ENCODE measurements at places on chromosomes 5 and 9.

DNA sequence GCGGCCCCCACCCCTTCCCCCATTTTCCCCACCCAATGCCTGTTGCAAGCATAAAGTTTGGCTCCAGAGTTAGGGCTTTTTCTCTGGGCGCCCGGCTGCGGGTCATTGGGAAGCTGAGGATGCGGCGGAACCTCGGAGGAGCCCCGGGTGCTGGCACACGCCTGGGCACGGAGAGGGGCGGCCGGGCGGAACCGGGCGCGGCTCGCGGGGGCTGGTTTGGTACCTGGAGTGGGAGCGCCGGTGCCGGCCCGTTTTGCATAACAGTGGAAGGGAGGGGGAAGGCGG is 1.2 kb downstream of the PPARGC1B start:
- DNase-seq = no peak

- no peak for DNase-seq
These were observed 18.1 kb downstream of the SLC1A1 start for GRCh38 chr9:4508246-4508906.

GRCh38 chr5:124654418-124654817 is 92.0 kb downstream of the ZNF608 start:
- DNase-seq = no peak

DNA sequence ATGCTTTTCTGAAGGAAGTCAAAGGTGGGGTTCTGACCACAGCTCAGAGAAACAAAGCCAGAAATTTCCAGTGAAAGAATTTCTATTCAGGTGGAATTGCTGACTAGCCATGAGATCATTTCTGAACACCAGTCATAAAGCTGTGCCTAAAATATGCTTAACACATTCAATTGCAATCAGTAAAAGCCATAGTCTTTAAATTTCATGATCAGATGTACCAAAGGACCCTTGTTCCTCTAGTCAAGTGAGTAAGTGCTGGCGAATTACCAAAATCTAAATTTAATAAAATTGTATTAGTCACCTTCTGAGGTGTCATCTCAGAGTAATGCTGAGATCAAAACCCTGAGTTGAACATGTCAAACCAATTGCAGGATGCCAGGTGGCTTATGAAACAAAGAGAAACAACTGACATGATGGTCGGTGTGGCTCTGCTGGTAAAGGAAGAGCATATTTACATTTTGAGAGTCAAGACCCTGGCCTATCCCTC is 334.2 kb upstream of the CCNH start:
- no peak for DNase-seq

GRCh38 chr5:174596429-174596828 is 128.0 kb upstream of the MSX2 start:
- DNase-seq = no peak

- DNase-seq = no peak
These were observed 24.3 kb upstream of the FAT2 start for GRCh38 chr5:151615431-151615830.

- DNase-seq = peak; percentile 55
These were observed 39.6 kb downstream of the C5orf15 start for GRCh38 chr5:133928587-133929393.

DNA sequence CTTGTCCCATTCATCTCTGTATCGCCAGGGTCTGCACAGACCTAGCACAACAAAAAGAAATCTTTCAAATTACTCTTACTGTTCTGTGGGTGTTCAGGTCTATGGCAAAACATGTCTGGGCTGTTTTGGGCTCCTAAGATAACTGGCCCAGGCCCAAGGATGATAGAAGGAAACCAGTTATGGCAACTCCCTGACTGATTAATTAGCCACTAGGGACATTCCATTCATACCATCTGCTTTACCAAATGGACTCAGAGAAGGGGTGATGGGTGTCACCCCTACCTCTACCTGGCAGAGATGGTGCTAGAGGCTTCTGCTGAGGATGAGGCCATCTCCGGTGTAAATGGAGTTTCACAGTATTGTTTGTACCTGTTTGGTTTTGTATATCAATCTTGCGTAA is 1.9 kb downstream of the SLC31A2 start:
- no peak for DNase-seq

DNA sequence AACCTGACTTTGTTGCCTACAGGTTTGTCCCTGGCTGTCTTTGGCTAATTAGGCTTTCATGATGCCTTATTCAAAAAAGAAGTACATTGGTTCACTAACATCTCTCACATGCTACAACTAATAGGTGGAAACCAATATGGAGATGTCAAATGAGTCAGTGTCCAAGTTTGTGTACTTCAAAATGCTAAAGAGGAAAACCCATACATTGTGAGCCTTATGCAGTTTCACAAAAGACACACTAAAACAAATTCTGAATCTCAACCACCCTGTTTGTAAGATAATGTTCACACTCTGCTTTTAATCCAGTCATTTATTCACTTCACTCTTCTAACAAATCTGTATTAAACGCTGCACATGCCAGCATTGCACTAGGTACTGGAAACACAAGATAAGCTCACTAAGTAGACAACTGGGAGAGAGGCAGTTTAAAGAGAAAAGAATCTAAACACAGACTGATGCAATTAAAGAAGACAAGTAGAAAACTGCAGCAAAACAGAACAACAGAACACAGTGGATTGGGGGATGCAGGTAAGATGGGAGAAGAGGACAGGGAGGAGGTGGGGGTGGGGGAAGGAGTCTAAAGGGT is 104.1 kb downstream of the DROSHA start:
- no peak for DNase-seq

DNA sequence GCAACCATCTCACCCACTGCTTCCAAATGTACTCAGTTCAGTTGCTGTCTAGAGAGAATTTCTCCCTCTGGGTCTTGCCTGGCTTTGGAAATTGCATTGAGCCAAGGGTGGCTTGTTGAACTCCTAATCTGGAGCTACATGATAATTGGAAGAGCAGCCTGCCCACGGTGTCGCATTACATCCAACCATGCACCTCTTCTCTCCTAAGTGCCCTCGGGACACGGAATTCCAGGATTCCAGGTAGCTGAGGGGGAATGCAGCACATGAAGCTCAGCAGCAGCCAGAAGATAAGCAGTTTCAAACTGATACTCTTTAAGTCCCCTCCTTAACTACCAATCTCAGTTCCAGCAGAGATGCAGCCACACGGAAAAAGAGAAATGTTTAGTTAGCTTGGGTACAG is 509.4 kb upstream of the KLF4 start:
- DNase-seq = no peak

DNA sequence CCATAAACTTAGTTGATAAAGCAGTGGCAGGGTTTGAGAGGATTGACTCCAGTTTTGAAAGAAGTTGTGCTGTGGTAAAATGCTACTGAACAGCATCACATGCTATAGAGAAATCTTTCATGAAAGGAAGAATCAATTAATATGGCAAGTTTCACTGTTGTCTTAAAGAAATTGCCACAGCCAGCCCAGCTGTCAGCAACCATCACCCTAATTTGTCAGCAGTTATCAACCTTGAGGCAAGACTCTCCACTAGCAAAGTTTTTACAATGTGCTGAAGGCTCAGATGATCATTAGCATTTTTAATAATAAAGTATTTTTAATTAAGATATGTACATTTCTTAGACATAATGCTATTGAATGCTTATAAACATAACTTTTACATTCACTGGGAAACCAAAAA is 101.0 kb upstream of the SH3GL2 start:
- DNase-seq = no peak

DNA sequence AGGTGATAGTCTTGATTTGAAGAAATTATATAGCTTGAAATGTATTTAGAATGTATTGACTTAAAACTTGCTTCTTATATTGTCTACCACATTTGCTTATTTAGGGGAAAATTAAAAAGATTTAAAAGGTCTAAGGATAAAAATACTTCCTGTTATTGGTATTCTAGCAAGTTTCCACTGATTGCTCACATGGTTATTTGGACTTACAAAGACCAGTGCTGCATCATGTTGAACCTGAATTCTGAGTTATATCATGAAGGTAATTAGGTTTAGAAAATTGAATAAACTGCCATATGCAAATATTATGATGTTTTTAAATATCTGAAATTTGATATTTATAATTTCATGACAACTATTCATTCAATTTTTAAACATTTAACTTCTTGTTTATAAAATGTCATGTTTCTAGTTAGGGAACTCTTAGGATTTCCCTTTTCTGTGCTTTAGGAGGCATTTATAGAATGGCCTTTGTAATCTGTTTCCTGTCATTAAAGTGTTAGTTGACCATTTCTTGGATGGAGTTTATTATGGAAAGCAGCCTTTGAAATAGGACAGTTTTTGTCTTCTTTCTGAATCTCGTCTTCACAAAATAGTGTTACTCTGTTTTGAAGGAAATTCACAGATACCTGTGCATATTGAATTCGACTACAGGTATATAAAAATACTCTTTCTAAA is 85.8 kb downstream of the MTREX start:
- DNase-seq = no peak

DNA sequence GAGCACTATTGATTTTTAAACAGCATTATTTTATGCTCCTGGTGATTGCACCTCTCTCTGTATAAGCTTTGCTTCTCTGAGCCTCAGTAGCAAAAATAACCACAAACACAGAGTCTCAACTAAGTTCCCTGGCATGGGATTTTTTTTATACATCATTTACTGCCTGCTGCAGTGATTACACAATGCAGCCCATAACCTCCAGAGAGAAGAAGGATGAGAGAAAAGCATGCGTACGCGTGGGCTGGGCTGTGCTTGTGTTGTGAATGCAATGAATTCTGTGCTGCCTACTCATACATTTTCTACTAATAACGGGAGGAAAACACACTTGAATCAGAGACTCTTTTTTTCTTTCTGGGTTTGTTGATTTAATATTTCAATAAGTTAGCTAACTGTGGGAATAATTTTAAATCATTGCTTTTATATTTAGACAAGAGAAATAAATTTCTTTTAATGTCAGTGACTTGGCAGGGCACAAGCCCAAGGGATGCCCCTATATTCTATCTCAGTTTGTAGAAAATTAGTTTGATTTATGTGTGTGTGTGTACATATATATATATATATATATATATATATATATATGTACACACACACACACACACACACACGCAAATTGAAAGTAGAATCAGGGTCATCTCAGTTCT is 351.5 kb downstream of the MED10 start:
- DNase-seq = no peak

GRCh38 chr5:174832025-174832424 is 107.6 kb downstream of the MSX2 start:
- DNase-seq = no peak

DNA sequence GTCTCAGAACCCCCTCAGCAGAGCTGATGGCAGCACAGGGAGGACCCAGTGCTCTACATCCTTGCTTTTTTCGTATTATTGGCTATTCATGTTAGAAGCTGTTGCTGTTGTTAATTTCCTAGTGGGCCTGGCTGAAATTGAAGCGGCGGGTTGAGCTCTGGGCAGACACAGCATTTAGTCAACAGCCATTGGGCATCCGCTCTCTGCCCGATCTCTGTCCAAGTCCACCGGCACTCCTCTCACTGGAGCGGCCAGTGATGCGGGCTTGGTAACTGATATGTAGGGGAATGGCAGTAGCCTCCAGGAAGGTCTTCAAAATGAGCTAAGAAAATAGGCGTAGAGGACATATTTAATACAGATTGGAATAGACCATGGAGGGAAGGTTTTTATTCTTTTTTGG is 1.3 kb upstream of the GARNL3 start:
- no peak for DNase-seq

DNA sequence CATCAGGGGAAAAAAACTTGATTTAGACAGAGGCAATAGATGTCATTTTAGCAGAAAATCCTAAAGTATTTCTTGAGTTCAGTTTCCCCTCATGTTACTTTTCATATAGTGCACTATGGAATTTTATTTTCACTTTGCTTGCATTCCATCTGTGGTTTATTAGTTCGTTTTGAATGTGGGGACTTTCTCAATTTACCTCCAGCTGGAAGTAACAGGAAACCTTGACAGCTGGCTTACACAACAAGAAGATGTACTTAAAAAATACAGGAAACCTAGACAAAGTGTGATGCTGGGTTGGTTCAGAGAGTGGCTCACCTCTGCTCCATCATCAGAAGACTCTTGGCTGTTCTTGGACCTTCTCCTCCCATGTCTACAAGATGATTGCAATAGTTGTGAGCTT is 567.0 kb downstream of the CETN3 start:
- no peak for DNase-seq

GRCh38 chr5:147688656-147689356 is 93.7 kb downstream of the JAKMIP2 start:
- no peak for DNase-seq

DNA sequence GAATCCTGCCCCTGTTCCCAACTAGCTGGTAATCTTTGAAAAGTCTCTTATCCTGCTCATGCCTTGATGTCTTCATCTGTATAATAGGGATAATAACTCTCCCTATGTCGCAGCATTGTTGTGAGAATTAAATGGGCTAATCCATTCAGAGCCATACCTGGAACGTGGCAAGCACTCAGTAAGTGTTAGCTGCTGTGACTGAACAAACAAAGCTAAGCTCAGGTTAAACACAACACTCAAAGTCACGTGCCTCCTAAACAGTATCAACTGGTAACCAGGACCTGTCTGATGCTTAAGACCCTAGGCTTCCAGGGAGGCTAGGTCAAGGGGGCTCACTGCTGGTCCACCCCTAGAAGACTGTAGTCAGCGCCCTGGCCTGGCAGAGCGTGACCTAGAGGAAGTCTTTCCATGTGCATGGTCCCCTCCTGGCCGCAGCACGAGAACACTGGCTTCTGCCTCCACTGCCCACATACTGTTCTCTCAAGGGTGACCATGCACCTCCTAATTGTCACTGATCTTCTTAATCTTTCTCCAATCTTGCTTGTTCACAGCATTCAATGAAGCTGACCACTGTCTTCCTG is 211.1 kb downstream of the TTLL11 start:
- DNase-seq = no peak

GRCh38 chr9:34010979-34011378 is 37.7 kb downstream of the UBAP2 start:
- no peak for DNase-seq
